ENCODE measurements at places on chromosomes 12 and 14. TPM values are rescaled to one million over a fixed set of nuclear protein-coding genes. Genes with fewer than 3 reads are reported as not detected.

LRP1-AS gene
- total RNA-seq: not detected

TMPRSS12 gene
- total RNA-seq: not detected

TMEM30B gene
- 11.3 TPM for total RNA-seq

GALNT8 gene
- 0.55 TPM for total RNA-seq

RBP5 gene
- not detected for total RNA-seq

AMN gene
- 1.2 TPM for total RNA-seq

NCOR2 gene
- total RNA-seq: 113 TPM

CHGA gene
- not detected for total RNA-seq

RNF212B gene
- total RNA-seq: not detected

SERPINA5 gene
- total RNA-seq: 1.9 TPM

RNFT2 gene
- 16.3 TPM for total RNA-seq

MIP gene
- not detected for total RNA-seq

SLCO1C1 gene
- not detected for total RNA-seq

IFI27 gene
- under 0.01 TPM for total RNA-seq

INHBE gene
- 8.7 TPM for total RNA-seq

PAPLN gene
- 23.3 TPM for total RNA-seq

GDF3 gene
- total RNA-seq: not detected

ERGIC2 gene
- 49.6 TPM for total RNA-seq

VDR gene
- 21.9 TPM for total RNA-seq

PRPH gene
- total RNA-seq: 0.41 TPM

PZP gene
- total RNA-seq: not detected

CCDC88C gene
- total RNA-seq: 22.4 TPM

CLEC4C gene
- total RNA-seq: not detected

CISTR gene
- not detected for total RNA-seq

ZNF605 gene
- 14.4 TPM for total RNA-seq

ALKBH1 gene
- 12.9 TPM for total RNA-seq

WNT1 gene
- total RNA-seq: not detected

HEATR5A gene
- total RNA-seq: 12.4 TPM
